ENCODE measurements at places on chromosomes 12 and 14.
A peak's percentile ranks its signal among the peaks of the same experiment; 100 is the strongest.

DNA sequence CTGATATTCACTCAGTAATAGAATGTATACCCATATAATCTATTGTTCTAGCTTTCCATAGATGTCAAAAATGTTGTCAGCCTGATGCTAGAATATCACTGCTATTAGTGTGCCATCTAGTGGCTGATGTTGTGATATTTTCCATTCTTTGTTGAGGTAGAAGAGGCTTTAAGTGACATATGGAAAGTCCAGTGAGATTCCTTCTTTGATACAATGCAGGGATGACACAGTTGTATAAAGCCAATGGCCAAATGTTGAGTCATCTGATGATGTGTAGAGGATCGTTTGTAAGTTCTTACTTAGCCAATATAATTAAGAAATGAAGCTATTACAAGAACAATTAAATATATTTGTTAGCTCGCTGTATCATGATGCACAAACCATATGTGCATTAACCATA, 58.1 kb upstream of the PCED1B start:
- DNase-seq: peak; percentile 95

GRCh38 chr12:56591961-56592360, 38.2 kb downstream of the BAZ2A start:
- peak; percentile 26 for DNase-seq

DNA sequence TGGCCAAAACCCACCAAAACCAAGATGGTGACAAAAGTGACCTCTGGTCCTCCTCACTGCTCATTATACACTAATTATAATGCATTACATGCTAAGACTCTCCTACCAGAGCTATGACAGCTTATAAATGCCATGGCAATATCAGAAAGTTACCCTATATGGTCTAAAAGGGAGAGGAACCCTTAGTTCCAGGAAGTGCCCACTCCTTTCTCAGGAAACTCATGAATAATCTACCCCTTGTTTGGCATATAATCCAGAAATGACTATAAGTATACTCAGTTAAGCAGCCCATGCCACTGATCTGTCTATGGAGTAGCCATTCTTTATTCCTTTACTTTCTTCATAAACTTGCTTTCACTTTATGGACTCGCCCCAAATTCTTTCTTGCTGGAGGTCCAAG, 43.0 kb upstream of the FUT8 start:
- DNase-seq: no peak

DNA sequence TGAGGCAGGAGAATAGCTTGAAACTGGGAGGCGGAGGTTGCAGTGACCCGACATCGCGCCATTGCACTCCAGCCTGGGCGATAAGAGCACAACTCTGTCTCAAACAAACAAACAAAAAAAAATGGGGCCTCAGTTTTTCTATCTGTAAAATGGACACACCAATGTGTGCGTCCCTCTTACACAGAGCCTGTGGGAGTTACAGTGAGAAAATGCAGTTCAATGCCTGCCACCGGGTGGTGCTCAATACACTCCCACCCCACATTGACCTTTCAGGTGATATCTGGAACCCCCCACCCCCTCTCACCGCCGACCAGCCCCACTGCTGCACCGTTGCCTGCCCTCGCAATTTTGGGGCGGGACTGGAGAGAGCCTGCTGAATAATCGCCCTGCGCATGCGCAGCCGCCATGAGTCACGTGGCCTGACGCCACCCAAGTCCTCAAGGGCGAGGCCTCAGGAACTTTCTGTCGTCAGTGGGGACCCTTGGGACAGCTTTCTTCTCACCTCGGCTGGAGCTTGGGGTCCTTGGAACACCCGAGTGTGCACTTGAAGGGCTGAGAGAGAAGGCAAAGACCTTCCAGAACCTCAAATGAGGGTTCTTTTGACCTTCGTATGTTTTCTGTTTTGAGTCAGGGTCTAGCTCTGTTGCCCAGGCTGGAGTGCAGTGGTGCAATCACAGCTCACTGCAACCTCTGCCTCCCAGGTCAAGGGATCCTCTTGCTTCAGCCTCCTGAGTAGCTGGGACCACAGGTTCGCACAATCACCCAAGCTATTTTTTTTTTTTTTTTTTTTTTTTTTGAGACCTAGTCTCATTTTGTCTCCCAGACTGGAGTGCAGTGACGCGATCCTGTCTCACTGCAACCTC, 14.6 kb upstream of the CABP1 start:
- no peak for DNase-seq

DNA sequence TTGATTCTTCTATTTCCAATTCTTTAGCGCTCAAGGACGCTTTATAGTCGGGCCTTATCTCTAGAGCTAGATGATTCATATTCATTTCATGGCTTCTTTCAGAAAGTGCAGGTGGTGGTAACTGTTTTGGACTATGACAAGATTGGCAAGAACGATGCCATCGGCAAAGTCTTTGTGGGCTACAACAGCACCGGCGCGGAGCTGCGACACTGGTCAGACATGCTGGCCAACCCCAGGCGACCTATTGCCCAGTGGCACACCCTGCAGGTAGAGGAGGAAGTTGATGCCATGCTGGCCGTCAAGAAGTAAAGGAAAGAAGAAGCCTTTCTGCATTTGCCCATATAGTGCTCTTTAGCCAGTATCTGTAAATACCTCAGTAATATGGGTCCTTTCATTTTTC, 241.9 kb downstream of the PAWR start:
- no peak for DNase-seq

- no peak for DNase-seq
Measured at GRCh38 chr14:106837870-106838269, 1311.5 kb downstream of the TMEM121 start.

GRCh38 chr14:88256997-88257950, 65.8 kb downstream of the KCNK10 start:
- DNase-seq: no peak

DNA sequence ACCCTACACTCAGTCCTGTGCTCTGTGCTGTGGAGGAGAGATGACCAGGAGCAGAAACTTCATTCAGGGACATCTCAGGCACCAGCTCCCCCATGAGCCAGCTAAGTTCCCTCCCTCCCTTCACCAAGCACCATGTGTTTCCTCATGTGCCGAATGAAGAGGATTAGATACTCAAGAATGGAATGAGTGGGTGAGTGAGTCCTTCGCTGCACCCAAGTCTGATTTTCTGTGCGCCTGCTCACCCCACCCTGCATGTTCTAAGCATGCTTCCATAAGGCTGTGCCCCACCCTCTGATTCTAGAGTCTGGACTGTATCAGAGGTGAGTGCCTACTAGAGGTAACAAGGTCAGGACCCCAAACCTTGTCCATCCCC, 12.1 kb downstream of the SERPINA5 start:
- DNase-seq: no peak

DNA sequence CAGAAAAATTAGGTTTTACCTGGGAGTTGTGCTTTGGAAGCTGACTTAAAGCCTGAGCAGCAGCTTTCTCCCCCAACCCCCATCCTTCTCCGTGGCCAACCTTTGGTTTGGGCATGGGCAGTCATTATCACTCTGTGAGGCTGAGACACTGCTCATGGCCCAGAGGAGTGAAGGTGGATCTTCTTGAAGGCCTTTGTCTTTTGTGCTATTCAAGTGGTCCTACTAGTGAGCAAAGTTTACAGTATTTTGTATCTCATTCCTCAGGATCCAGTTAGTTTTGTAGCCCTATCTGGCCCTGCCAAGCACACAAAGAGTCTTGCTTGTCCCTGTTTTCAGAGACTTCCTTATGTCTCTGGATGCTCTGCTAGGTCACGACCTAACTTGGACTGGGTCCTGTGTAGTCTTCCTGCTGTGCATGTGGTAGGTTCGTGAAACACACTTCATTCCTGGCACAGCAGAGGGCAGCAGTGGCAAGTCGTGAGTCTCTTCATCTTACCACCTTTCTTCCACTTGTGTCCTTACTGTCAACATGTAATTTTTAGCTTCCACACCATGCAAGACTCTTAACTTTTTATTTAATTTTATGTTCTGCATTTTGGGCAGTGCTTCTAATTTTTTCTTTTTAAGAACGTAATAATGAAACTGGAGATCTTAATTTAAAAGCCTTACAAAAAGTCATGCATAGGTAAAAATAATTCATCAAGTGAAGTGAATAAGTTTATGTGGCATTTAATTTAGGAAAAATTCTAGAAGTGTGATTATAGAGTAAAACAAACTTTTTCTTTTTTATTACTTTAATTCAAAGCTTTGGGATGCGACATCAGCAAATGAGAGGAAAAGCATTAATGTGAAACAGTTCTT, 53.7 kb downstream of the APAF1 start:
- DNase-seq: peak; percentile 59

DNA sequence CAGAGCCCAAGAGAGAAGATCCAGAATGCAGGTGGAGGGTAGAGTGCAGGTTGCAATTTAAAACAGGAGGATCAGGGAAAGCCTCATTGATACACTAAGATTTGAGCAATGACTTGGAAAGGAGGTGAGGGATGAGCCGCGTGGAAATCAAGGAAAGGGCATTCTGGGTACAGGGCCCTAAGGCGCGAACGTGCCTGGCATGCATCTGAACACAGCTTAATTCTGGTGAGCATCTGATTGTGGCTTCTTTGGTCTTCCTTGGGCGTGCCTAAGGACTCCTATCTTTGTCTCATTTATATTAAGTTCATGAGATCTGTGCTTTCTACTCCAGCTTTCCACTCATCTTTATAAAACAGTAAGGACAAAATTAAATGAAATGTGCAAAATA, 79.3 kb downstream of the NTF3 start:
- DNase-seq: no peak

- peak; percentile 33 for DNase-seq
Measured at GRCh38 chr12:53071591-53072551, 7.3 kb downstream of the SPRYD3 start.

All from IMR-90 (cell line).